ENCODE measurements at places on chromosomes 4 and X.

DNA sequence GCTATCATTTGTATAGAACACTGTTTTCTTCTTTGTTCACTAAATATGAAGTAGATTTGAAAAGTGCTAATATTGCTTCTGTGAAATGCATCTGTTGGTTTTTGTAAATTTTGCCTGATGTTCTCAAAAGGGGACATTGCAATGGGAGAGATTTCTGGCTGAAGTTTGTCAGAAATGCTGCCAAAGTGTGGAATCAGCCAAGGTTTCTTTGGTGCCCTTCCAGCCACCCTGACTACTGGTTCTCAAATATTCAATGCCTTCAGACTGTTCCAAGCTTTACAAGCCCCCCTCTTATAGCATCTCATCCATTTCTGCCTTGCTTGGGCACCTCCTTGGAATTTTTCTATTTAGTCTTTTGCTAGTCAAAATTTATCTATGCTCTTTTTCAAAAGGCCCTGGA, 60.6 kb upstream of the TMLHE start:
- no peak for DNase-seq

DNA sequence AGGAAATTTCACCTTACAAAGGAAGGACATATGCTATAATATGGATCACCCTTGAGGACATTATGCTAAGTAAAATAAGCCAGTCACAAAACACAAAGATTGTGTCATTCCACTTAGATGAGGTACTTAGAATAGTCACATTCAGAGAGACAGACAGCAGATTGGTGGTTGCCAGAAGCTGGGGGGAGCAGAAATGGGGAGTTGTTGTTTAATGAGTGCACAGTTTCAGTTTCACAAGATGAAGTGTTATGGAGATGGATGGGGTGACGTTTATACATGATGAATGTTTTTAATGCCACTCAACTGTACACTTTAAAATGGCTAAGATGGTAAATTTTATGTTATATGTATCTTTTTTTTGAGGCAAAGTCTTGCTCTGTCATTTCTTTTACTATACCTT, 14.8 kb upstream of the SPON2 start:
- no peak for DNase-seq

DNA sequence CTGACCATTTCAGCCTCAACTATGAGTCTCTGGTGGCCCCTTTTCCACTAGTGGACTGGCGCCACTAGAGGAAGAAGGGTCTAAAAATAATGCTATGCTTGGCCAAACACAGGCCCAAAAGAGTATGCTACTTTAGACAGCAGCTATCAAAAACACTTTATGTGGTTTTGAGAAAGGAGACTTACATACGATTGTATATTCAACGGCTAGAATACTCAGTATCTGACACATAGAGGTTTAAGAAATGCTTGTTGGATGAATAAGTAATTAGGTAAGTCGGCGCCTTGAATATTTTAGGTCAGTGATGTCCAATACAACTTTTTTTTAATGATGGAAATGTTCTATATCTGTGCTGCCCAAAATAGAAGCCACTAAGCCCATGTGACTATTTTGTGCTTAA, 25.7 kb upstream of the TMPRSS11A start:
- DNase-seq: no peak

DNA sequence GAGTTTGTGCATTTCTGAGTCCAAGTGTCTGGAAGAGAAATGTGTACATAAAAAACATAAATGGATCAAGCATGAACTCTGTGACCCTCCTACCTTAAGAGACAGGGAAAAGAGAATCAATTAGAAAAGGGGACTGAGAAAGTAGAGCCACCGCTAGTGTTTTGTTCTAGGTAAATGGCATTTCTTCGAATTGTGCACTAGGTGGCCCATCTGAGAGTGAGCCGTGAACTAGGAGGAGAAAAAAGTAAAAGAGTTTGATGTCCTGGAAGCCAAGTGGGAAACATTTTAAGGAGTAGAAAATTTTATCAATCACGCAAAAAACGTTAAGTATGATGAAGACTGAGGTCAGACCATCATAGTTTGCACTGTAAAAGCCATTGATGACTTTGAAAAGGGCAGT, 55.1 kb downstream of the NAF1 start:
- DNase-seq: no peak

DNA sequence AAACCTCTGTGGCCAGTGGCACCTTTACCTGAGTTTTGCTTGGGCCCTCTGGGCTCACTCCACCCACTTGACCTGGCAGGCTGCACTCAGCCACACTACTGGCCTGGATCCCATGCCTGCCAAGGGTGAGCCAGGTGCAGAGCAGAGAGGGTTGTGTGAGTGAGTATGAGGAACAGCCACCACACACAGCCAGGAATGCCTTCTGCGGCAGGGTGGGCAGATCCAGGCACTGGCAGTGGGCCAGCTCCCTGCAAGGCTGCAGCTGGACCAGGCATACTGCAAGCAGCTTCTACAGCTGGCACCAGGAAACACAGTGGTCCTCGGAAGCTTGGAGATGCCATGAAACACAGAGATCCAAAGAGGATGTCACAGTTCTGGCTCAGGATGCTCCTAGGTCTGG, 570.1 kb upstream of the ACTRT1 start:
- no peak for DNase-seq

- no peak for DNase-seq
These were observed 28.5 kb downstream of the MOB1B start for GRCh38 chr4:70930530-70931256.

DNA sequence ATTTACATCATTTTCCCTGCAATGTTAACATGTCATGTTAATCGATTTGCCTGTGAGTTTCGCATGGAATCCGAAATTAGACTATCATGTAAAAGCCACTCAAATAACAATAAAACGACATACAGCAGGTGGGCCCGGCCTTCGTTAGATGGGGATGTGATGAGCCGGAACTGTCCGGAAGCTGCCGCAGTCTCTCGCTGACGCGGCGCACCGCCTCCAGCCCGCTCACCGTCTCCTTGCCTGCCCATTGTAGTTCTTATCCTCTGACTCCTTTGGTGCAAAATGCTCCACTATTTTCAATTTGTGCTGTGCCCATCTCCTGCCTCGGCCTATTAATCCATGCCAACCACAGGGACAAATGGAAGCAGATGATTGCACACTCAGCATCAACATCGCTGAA, 877.5 kb upstream of the TENM3 start:
- DNase-seq: no peak

- no peak for DNase-seq
These were observed 156.4 kb upstream of the WDR1 start for GRCh38 chr4:10273030-10273429.

DNA sequence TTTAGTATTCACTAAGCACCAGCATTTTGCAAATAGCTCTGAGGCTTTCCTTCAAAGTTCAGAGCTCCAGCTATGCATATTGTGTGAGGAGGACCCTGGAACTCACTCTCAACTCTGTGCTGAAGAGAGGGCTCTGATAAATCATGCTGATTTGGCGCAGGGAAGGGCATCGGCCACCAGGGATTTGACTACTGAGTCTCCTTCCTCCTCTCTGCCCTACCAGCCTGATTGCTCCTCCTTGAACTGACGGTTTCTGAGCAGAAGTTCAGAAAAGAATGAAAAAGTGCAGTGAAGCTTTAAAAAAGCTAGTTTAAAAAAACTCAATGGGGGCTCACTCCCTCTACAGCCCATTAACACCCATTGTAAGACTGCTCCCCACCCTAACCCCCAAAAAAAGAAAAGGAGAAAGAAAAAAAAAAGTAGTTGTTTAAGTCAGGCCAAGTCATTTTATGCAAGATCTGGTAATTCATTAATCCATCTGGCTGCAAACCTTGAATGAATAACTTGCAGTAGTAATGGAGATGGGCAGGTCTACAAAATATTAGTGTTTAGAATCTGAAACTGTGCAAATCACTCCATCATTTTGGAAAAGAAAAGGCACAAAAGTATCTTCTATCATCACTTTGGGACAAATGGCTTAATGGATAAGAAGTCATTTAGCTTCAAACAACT, 13.3 kb downstream of the PPARGC1A start:
- no peak for DNase-seq

GRCh38 chrX:133306316-133306715, 88.2 kb upstream of the TFDP3 start:
- DNase-seq: no peak

DNA sequence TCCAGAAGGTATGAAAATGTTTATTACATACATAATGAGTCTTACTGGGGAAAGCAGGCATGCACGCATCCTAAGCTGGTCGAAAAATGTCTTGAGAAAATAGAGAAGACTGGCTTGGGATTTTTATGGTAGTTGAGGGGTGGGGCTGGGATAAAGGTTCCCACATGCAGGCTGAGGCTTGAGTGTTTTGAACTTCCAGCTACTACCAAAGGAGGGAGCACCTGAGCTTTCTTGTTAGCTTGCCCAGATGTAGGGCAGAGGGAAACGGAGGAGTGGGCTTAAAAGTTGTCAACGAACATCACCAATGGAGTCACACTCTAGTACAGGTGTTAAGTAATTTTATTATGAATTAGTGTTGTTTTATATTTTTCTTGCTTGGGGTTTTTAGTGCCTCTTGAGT, 39.6 kb upstream of the SRPX start:
- no peak for DNase-seq

GRCh38 chr4:98539299-98539698, 119.1 kb downstream of the TSPAN5 start:
- no peak for DNase-seq

- DNase-seq: no peak
These were observed 147.9 kb downstream of the FBXO8 start for GRCh38 chr4:174135530-174135929.

- DNase-seq: no peak
These were observed 29.0 kb downstream of the CLOCK start for GRCh38 chr4:55517526-55518229.

DNA sequence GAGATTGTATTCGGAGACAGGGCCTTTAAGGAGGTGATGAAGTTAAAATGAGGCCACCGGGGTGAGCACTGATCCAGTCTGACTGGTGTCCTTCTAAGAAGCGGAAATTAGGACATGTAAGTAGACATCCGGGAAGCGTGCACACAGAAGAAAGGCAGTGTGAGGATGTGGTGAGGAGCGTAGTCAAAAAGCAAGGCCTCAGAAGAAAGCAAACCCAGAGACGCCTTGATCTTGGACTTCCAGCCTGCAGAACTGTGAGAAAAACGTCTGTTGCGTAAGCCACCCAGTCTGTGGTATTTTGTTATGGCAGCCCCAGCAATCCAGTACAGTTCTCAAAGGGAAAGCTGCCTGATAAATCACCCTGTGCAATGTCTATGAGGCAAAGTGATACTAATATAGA, 153.5 kb downstream of the KCNIP4 start:
- no peak for DNase-seq

DNA sequence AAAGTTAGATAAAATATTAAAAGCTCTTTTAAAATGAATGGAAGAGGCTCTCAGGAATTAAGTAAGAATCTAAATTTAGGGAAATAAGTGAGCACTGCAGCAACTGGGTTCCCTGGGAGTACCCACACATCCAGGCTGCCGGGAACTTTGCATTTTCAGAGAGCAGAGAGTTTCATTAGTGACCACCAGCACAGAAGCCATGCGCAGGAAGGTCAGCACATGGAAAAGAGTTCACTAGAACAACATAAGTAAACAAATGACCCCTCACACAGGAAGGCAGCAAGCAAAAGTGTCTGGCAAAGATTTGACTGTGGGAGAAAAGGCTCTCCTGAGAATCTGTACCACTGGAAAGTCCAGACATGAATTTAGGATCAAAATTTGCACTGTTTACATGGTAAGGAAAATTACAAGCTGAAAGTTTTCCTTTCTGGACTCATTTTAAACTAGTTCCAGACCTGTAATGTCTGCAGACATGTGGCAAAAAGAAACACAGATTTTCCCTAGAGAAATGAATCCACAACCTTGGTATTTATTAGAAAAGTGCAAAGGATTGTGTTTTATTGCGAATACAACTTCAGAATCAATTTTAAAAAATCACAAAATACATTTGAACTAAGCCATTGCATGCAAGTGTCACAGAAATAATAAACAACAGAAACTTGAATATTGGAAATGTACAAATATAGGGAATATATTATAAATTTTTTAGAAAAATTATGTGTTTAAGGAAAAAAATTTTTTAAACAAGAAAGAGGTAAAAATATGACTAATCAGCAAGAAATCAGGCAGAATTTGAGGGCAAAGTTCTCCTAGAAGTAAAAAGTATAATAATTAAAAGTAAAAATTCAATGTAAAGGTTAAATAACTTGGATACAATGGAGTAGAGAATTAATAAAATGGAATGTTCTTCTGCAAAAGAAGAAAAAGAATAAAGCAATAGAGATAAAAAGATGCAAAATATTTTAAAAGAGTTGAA, 18.4 kb upstream of the MYOZ2 start:
- DNase-seq: no peak

- DNase-seq: no peak
These were observed 30.3 kb upstream of the TMSB15B start for GRCh38 chrX:103932133-103932532.

GRCh38 chrX:104621781-104622180, 55.8 kb downstream of the IL1RAPL2 start:
- DNase-seq: no peak

DNA sequence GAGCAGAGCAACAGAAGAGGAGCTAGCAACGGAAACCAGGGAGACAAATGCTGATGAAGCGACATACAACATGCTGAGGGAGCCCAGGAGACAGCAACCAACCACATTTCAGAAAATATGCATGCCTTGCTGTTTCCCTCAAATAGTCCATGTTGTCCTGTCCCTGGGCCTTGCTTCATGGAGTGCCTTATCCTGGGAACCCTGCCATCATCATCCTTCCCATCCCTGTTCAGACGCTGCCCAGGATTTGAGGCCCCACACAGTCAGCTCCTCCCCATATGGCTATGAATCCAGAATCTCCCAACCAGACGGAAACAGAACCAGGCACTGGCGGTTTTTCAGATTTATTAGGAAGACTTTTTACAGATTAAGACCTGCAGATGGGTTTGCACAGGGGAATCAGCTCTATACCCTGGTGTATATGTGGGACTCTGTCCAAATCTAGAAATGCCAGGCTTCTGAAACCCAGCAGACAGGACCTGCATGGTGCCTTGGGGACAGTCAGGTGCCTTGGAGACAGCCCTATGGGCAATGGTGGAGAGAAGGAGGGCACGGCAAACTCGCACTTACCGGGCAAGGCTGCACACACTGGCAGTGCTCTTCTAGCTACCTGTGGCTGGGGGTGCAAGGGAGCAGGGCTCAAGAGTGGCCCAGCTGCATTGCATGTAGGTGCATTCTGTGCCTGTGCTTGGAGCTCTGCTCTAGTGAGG, 199.7 kb upstream of the MAMLD1 start:
- DNase-seq: no peak

GRCh38 chr4:176841711-176842112, 49.0 kb upstream of the VEGFC start:
- no peak for DNase-seq

DNA sequence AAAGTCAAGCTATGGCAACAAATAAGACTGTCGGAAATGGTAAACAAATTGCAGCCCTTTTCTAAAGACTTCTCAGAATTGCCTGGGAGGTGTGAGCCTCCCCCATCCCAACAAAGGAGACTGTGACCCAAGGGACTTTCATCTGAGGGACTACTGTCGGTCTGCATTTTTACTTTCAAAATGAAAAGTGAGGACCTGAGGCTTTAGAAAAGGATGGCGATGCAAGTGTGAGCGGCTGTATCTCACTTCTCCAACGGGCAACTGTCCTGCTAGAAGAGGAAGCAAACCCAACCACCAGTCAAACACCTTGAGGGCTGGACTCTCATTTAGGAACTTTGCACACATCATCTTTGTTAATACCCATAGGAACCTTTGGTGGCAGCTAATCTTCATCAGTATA, 62.6 kb upstream of the CLNK start:
- DNase-seq: no peak
